ENCODE measurements at places on chromosomes 7 and 10.

DNA sequence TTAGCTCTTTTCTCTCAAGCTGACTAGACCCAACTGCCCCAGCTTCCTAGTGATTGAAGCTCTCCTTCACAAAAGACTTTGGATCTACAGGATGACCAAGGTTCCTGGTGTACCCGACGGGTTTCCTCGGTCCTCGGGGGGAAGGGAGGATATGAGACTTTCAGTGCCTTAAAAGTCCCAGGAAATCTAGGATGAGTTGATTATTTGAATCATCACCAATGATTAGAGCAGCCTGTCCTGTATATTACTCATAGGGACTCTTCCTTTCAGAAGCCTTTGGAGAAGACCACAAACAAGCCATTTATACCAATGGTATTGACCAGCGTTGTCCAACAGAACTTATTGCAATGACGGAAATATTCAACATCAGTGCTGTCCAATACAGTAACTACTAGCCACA, 6.1 kb upstream of the ACTA2 start:
- DNase-seq, result no peak

DNA sequence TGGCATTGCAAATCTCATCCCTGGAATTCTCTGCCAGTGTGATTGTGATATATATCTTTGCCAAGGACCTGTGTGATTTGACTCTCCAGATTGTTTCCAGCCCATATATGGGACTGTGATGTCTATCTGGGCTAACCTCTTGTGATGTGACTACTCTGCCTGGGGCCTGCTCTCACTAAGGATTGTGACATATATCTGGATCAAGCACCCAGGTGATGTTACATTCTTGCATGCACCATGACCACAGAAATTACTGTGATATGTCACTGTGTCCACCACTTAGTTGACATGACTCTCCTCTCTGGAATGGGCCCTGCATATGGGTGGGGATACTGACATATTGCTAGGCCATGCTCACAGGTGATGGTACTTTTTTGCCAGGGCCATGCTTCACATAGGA, 86.6 kb downstream of the ZNF736 start:
- DNase-seq, result no peak

GRCh38 chr7:7330997-7331396, 148.7 kb downstream of the C1GALT1 start:
- no peak for DNase-seq

DNA sequence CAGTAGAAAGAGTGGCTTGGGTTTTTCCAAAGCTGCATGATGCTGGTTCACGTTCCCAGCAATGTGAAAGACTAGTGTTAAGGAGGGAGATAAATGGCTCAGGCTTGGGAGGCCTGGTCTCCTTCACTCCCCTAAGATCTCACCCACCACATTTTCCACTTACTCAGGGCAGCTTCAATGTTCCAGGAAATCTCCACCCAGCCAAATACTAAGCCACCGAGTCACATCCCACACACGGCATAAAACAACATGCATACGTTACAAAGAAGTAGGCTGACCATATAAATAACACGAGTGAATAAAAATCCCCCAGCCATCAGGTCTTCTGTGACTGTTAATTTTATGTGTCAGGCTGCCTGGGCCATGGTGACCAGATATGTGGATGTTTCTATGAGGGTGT, 303.5 kb downstream of the SFMBT2 start:
- no peak for DNase-seq

- DNase-seq, result no peak
These were observed 53.3 kb downstream of the SH3PXD2A start for GRCh38 chr10:103802081-103802480.

- DNase-seq, result peak; percentile 61
These were observed 9.0 kb upstream of the ARPC1B start for GRCh38 chr7:99365318-99366141.

GRCh38 chr10:45421221-45422097, 47.4 kb downstream of the ALOX5 start:
- no peak for DNase-seq

DNA sequence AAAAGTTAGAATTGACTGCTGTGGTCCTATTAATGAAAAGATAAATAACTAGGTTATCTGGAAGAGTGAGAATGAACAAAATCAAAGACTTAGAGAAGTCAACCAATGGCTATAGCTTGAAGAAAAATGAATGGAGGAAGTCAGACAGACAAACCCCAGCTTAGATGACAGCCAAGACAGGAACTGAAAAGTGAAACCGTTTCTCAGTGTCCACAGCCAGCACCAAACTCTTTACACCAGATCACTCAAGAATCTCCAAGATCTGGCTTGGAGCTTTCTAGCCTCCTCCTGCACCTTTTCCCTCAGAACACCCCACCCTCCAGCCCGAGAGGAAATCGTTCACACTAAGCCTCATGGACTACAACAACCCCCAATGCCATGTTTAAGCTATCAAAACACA, 167.0 kb downstream of the SFMBT2 start:
- DNase-seq, result no peak

GRCh38 chr10:88110822-88111221, 247.4 kb downstream of the PTEN start:
- no peak for DNase-seq

GRCh38 chr10:25498645-25499044, 323.8 kb downstream of the GPR158 start:
- DNase-seq, result no peak

DNA sequence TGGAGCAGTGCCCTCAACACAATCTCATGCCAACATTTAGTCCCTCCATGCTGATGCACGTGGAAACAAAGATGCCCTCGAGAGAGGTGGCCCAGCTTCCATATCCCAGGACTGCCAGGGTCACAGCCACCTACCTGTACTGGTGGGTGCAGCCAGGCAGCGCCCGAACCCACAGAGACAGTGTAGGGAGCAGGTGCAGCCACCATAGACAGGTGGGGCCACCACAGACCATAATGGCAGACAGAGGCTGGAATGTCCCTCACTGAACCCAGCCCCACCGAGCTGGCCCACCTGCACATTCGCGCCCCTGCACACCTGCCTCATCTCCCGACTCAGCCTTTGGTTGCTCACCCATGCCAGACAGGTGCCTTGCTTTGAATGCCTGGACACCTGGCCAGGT, 18.3 kb upstream of the CPXM2 start:
- no peak for DNase-seq

All from activated T-cell treated with anti-CD3 and anti-CD28 coated beads for 4 hours (primary cell).